ENCODE measurements at places on chromosomes 1 and 21. TPM values are rescaled to one million over a fixed set of nuclear protein-coding genes. Genes with fewer than 3 reads are reported as not detected.

Gene LCE2C
- polyA plus RNA-seq, result not detected

Gene OVAAL
- not detected for polyA plus RNA-seq

Gene GPATCH2
- polyA plus RNA-seq, result 2.9 TPM

Gene BTBD8
- polyA plus RNA-seq, result 0.93 TPM

Gene SLAMF9
- polyA plus RNA-seq, result not detected

Gene PDPN
- polyA plus RNA-seq, result not detected

Gene PPIAL4G
- polyA plus RNA-seq, result not detected

Gene FCRL5
- 26.5 TPM for polyA plus RNA-seq

Gene KPRP
- not detected for polyA plus RNA-seq

Gene ASTN1
- not detected for polyA plus RNA-seq

Gene SMCP
- polyA plus RNA-seq, result not detected

Gene TMOD4
- polyA plus RNA-seq, result 1.0 TPM

Gene AIM2
- polyA plus RNA-seq, result 187 TPM

All from IgD-negative memory B cell (primary cell).